ENCODE measurements at places on chromosomes 6 and 20. TPM values are rescaled to one million over a fixed set of nuclear protein-coding genes. Genes with fewer than 3 reads are reported as not detected.

Gene SNRPB2
- total RNA-seq = 102 TPM

DNA sequence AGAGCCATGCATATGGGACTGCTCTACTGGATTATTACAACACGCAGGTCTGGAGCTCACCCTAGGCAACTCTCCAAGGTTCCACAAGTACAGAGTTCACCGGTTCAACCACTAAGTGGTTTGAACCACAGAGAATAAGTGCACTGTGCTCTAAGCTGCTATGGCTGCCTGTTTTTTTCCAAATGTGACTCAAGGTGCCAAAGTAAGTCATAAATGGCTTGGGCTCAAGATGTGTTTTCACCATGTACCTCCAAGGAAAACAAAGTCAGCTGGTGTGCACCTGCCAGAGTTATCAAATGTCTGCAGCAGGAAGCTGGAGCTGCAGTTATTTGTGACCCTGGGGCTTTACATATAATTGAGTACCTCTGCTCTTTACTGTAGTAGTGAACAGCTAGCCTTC, 76.7 kb downstream of the PREP start:
- H3K27ac ChIP-seq = no peak overlapping the region
- H3K27me3 ChIP-seq = no peaks in the 10 kb centered on the region
- H3K36me3 ChIP-seq = peaks cover 16% of the 10 kb centered on the region

- H3K27me3 ChIP-seq = no peaks in the 10 kb centered on the region
- no peak for DNase-seq
- H3K4me3 ChIP-seq = no peak overlapping the region
- H3K27ac ChIP-seq = no peak overlapping the region
- no peaks in the 10 kb centered on the region for H3K4me1 ChIP-seq
These were observed 55.5 kb downstream of the ARID1B start for GRCh38 chr6:156832669-156833068.

DNA sequence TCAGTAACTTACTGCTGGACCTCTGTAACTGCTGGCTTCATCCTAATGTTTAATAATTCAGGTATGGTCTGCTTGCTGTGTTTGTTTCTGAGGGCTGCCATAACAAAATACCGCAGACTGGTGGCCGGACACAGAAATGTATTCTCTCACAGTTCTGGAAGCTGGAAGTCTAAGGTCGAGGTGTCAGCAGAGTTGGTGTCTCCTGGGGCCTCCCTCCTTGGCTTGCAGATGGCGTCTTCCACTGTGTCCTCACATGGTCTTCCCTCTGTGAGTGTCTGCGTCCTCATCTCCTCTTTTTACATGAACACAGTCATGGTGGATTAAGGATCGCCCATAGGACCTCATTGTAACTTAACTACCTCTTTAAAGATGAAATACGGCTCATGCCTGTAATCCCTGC, 389.7 kb upstream of the JARID2 start:
- H3K27me3 ChIP-seq = no peaks in the 10 kb centered on the region
- H3K4me3 ChIP-seq = no peak overlapping the region
- no peak for DNase-seq

GRCh38 chr6:110693296-110693695, 122.0 kb downstream of the CDK19 start:
- H3K4me1 ChIP-seq = peaks cover 3% of the 10 kb centered on the region
- H3K4me3 ChIP-seq = no peak overlapping the region
- H3K36me3 ChIP-seq = no peaks in the 10 kb centered on the region
- H3K27ac ChIP-seq = no peak overlapping the region
- H3K27me3 ChIP-seq = no peaks in the 10 kb centered on the region
- no peak for DNase-seq

DNA sequence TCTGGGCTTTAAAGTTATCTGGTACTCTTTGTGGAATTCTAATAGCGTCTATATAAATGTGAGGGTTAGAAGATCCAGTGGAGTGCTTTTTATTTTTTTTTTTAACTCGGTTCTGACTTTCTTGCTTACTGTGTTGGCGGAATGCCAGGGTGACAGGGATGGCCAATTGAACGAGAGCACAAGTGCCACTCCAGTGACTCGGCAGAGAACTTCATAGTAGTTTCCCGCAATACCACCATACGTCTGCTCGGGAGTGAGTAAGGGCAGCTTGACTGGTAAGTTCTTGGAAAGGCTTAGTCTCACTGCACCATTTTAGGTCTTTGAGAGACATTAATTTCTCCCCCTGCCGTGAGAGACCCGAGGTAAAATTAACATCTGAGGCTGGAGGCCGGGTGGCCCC, 49.4 kb upstream of the TULP1 start:
- H3K27ac ChIP-seq = no peak overlapping the region
- DNase-seq = no peak
- H3K36me3 ChIP-seq = no peaks in the 10 kb centered on the region

DNA sequence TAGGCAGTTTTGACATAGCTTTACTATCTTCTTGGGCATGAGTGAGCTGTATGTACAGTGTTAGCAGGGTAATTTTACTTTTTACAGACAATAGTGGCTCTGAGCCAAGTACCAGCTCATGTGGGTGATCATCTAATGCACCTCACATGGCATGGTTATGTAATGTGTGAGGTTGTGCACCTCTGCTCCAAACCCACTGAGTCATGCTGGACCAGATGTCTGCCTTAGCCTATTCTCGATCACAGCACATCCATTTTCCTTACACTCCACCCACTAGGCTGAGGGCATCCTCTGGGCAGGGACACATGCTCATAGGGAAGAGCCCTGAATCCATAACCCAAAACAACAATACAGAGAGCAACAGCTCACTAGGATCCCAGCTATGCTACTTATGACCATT, 71.6 kb upstream of the FBXL4 start:
- no peak for DNase-seq
- no peaks in the 10 kb centered on the region for H3K4me1 ChIP-seq
- no peaks in the 10 kb centered on the region for H3K36me3 ChIP-seq
- H3K27ac ChIP-seq = no peak overlapping the region
- no peaks in the 10 kb centered on the region for H3K27me3 ChIP-seq
- H3K4me3 ChIP-seq = no peak overlapping the region

Data from H1 (cell line).